ACHN (cell line): ENCODE measurements at places on chromosomes 4 and X.
A peak's percentile ranks its signal among the peaks of the same experiment; 100 is the strongest.

GRCh38 chr4:62517716-62518115 lies 1317.6 kb downstream of the ADGRL3 start:
- DNase-seq = no peak

- DNase-seq = no peak
Measured at GRCh38 chr4:55794053-55794452, 25.5 kb upstream of the EXOC1L start.

DNA sequence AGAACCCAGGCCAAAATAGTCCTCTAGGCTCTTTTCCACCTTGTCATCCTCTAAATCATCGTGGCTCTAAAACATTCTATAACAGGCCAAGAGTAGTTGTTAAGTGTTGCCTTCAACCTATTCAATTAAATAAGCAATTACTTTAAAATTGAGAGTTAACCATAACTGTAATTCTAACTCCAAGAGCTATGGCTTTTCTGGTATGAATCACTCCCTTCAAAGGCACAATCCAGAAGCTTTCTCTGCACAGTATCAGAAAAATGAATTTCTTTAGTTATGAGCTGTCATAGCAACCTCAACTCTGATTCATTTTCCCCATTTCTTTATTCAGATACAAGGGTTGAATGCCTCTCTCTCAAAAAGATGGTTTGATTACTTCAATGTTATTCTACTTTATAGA lies 21.7 kb downstream of the INPP4B start:
- DNase-seq = no peak

GRCh38 chrX:21798677-21799219 lies 40.7 kb upstream of the MBTPS2 start:
- DNase-seq = peak; percentile 51

- peak; percentile 10 for DNase-seq
Measured at GRCh38 chr4:180058691-180059215, 2184.4 kb upstream of the TENM3 start.

GRCh38 chr4:22471419-22471818 lies 44.4 kb downstream of the ADGRA3 start:
- DNase-seq = no peak

DNA sequence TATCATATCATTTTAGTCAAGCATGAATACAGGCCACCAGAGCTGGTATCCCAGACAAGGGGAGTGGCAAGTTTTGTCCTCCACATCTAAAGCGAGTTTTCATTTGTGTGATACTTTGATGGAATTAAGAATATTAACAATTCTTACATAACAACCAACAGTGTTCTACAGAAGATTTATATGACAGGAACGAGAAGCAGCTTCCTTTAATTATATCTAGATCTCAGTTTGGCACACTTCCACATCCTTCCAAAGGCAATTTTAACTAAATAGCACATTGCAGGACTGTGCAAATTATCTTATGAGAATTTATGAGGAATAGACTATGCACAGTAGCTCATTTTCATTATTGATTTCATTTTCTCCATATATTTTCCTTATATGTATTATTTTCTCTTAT lies 121.2 kb upstream of the GUCY1A1 start:
- no peak for DNase-seq

- no peak for DNase-seq
Measured at GRCh38 chr4:61485056-61485455, 284.9 kb downstream of the ADGRL3 start.

- peak; percentile 86 for DNase-seq
Measured at GRCh38 chr4:74133786-74134499, 24.0 kb upstream of the MTHFD2L start.

DNA sequence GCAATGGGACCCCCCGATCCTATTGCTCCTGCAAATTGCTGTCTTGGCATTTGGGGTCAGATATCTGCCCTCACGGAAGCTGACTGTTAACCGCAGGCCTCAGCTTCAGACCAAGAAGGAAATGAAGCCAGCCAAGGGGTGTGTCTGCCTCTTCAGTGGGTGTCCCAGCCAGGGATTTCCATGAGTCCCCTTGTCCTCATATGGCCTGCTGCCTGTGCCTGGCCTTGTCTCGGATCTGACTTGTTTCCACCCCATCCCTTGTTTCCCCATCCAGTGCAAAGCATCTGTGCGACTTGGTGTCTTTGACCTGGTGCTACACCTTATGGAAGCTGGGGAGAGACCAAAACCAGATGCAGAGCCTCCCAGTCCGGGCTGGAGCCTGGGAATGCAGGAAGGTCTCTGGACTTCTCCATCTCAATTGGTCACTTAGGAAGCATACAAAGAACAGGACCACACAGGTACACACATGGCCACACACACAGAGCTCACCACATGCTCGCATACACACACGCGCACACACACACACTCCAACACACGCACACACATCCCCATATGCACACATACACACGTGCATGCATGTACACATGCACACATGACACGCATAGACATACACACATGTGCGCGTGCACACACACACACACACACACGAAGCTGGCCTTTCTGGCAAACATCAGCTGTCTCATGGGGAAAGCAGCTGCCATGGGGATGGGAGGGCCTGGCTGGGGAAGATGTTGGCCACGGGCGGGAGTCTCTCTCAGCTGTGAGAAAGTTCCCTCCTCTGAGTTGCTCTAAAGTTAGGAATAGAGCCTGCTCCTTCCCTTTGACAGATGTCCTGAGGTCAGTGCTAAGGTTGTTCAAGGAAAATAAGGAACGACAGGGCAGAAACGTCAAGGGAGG lies 65.5 kb downstream of the CRMP1 start:
- no peak for DNase-seq

- DNase-seq = no peak
Measured at GRCh38 chr4:6265546-6265945, 4.1 kb upstream of the WFS1 start.

GRCh38 chrX:129041319-129041718 lies 482.0 kb downstream of the SMARCA1 start:
- DNase-seq = no peak

GRCh38 chr4:61312526-61312925 lies 112.4 kb downstream of the ADGRL3 start:
- no peak for DNase-seq

- DNase-seq = no peak
Measured at GRCh38 chr4:76532805-76533204, 97.8 kb downstream of the SHROOM3 start.

DNA sequence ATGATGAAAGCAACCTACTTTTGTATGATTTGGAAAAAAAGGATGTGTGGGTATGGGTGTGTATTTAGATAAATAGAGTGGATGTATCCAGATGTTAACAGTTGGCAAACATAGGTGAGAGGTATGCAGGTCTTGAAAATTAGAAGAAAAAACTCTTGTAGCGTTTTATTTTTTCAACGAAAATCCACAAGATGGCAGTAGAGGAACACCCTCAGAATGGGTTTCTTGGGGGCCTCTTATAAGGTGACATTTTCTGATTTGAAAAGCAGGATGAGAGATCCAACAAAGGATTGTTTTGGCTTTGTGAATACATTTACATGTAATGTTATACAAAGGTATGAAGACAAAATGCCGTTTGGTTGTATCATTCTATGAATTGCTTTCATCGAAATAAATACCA lies 68.3 kb downstream of the FMR1NB start:
- DNase-seq = peak; percentile 33

GRCh38 chrX:105018865-105019264 lies 201.6 kb downstream of the TEX13A start:
- peak; percentile 75 for DNase-seq

GRCh38 chr4:113781439-113782040 lies 20.0 kb upstream of the CAMK2D start:
- peak; percentile 38 for DNase-seq

- no peak for DNase-seq
Measured at GRCh38 chrX:115564243-115564642, 3.3 kb downstream of the PLS3 start.

DNA sequence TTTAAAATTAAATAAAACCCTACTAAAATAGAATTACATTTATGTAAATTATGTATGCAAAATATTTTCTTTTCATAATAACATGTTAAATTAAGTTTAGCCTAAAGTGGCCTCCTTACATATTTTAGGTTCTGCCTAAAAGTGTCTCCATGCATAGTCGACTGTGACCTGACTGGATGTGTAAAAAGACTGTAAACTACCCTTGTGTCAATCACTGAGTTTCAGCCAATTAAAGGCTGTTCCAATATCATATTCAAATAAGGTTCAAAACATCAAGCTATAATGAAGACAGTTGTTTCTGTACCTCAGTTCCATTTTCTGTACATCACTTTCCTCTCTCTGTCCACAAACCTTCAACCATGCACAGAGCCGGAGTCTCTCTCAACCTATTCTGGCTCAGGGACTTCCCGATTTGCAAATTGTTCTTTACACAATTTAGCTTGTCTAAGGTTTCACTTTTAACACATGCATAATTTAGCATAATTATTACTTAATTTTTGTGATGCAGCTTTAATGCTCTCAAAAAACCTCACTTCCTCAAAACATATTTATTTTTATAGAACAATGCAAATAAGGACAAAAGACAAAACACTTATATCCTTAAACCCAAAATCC lies 60.1 kb downstream of the SH3RF1 start:
- no peak for DNase-seq

DNA sequence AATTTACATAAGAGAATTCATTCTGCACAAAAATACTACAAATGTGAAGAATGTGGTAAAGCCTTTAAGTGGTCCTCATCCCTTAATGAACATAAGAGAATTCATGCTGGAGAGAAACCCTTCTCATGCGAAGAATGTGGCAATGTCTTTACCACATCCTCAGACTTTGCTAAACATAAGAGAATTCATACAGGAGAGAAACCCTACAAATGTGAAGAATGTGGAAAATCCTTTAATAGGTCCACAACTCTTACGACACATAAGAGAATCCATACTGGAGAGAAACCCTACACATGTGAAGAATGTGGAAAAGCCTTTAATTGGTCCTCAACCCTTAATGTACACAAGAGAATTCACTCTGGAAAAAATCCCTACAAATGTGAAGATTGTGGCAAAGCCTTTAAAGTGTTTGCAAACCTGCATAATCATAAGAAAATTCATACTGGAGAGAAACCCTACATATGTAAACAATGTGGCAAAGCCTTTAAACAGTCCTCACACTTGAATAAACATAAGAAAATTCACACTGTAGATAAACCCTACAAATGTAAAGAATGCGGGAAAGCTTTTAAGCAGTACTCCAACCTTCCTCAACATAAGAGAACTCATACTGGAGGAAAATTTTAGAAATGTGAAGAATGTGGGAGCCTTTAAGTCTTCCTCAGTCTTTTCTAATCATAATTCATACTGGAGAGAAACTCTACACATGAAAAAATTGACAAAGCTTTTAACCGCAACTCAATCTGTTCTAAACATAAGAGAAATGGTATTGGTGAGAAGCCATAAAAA lies 37.4 kb downstream of the ZNF718 start:
- no peak for DNase-seq

DNA sequence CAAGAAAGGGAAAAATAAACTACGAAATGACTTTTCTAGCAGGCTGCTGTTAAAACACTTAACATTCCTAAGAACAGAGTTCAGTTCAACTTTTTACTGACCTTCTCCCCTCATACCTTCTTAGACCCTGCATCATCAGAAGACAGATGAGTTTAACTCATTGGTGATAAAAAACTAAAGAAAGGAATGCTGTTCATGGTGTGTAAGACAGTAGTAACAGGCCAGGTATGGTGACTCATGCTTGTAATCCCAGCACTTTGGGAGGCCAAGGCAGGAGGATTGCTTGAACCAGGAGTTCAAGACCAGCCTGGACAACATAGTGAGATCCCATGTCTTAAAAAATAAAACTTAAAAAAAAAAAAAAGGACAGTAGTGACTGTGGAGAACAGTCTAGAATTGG lies 16.2 kb downstream of the RBM47 start:
- no peak for DNase-seq

GRCh38 chrX:15854080-15854655 lies 445 bp downstream of the AP1S2 start:
- peak; percentile 23 for DNase-seq

DNA sequence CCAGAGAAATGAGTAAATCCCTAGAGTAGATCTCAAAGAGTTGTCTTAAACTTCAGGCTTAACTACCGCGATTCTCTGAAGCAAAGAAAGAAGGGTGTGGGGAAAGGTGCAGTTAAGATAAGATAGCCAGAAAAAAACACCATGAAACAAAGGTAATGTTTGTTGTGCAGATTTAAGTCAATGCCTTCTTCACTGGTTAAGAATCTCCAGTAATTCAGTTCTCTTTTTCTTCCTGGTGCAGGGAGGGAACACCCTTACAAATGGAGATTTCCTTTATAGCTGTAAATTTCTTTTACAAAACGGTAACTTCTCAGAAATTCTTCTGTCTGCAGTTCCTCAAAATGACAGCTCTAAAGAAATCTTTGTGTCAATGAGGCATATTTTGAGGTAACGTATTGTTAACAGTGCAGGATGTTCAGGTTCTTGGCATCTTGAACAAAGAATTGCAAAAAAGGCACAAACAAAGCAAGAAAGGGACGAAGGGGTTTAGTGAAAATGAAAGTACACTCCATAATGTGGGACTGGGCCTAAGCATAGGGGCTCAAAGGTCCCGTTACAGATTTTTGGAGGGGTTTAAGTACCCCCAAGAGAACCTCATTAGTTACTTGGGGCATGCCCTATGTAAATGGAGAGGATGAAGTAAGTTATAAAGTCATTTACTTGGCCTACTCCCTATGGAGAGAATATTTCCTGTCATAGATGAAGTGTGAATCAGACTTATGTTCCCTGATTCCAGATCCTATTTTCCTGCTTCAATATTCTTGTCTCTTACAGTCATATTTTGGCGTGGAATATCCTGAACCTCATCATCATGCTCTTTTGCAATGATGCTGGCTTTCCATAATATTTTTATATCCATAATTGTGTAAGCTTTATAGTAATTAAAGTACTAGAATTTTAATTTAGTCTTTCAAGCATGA lies 492.0 kb downstream of the PCDH11X start:
- DNase-seq = no peak

DNA sequence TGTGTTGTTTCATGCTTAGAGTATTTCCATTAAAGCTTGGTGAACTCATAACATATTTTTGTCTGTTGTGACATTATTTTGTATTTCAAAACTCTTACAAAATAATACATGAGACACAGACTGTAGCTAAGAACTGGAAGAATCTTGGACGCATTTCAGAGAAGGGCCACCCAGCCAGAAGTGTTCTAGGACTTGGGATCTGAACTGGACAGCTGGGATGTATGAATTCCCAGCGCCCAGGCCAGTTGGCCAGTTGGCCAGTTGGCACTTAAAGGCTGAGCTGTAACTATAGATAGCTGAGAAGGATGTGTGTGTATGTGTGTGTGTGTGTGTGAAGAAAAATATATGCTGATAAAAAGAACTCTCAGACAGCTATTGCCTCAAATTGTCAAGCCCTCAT lies 193.4 kb upstream of the GPR101 start:
- no peak for DNase-seq

GRCh38 chrX:40495659-40496058 lies 85.1 kb upstream of the ATP6AP2 start:
- no peak for DNase-seq

DNA sequence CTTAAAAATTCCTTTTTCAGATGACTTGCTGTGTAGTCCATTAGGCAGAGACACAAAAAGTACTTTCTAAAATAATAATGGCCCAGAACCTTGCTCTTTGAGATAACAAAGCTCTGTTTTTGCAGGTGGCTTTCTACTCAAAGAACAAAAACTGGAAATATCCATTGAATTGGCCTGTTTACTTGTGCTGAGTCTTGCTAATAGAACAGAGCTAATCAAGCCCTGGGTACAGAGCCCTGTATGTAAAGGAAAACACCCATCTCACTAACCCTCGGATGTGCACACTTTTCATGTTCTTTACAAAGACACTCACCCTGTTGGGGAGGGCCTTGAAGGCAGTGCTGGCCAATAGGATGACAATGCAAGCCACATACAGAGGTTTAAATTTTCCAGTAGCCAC lies 27.0 kb upstream of the LNX1 start:
- no peak for DNase-seq
